ENCODE measurements at places on chromosomes 13 and 19. TPM values are rescaled to one million over a fixed set of nuclear protein-coding genes. Genes with fewer than 3 reads are reported as not detected.
A peak's percentile ranks its signal among the peaks of the same experiment; 100 is the strongest.

- no peak for DNase-seq
Measured at GRCh38 chr19:29643361-29643935, 21.8 kb upstream of the PLEKHF1 start.

- no peak for DNase-seq
Measured at GRCh38 chr19:40225440-40226305, 816 bp downstream of the CCNP start.

Gene ACTMAP
- total RNA-seq: 2.5 TPM

- DNase-seq: no peak
Measured at GRCh38 chr19:29529646-29530539, 4.1 kb downstream of the VSTM2B start.

- DNase-seq: no peak
Measured at GRCh38 chr19:35040826-35041547, 534 bp upstream of the HPN start.

- no peak for DNase-seq
Measured at GRCh38 chr19:47280183-47280797, 5.6 kb downstream of the INAFM1 start.

Gene C2CD4C
- total RNA-seq: 5.2 TPM

GRCh38 chr19:15589760-15590451, 25.1 kb upstream of the CYP4F8 start:
- no peak for DNase-seq

DNA sequence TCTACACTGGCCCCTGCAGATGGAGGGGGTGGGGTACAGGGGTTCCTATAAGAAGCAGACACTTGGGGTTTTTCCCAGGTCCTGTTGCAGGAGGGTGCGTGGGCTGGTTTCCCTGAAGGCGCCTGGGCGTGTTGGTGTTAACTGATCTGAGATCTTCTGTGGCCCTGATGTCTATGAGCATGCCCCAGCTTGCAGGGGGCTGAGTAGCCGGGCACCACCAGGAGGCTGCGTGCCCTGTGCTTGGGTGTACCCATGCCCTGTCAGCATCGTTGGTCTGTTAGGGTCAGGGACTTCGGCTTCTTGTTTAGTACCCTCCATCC, 45.3 kb downstream of the CAPN12 start:
- peak; percentile 73 for DNase-seq

DNA sequence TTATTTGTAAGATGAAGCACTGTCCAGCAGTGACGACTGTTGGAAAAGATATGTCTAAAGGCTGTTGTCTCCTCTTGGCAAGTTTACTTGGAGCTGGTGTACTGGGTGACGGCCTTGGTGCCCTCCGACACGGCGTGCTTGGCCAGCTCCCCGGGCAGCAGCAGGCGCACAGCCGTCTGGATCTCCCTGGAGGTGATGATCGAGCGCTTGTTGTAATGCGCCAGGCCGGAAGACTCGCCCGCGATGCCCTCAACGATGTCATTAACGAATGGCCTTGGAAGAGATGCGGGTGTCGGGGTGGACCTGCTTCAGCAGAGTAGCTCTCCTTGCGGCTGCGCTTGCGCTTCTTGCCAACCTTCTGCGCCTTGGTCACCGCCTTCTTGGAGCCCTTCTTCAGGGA, 24.6 kb upstream of the ZDHHC20 start:
- no peak for DNase-seq

Gene UGGT2
- 13.6 TPM for total RNA-seq

- no peak for DNase-seq
Measured at GRCh38 chr13:76735641-76736040, 150.6 kb downstream of the KCTD12 start.

DNA sequence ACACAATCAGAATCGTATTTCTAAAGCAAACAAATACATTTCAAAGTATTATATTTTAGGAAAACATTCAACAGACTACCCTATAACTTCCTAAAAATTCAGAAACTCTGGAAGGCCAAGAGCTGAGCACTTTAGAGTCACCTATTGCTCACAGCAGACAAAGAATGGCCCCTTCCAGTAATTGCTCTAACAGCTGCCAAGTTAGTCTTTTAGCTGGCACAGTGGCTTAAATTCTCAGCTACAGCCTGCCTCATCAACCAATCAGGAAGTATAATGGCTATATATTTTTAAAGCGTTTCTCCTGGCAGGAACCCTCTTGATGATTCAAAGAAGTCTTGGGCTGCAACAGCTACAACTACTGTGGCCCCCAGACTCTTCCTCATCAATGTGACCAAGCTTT, 14.9 kb upstream of the SLITRK5 start:
- peak; percentile 14 for DNase-seq

DNA sequence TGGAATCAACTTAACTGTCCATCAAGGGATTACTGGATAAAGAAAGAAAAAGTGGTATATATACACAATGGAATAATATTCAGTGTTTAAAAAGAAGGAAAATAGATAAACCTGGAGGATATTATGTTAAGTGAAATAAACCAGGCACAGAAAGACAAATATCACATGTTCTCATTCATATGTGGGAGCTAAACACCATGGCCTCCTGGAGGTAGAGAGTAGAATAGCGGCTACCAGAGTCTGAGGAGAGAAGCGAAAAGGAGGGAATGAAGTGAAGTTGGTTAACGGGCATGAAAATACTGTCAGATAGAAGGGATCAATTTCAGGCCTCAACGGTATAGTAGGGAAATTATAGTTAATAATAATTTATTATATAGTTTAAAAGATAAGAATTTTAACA, 147.5 kb upstream of the OBI1 start:
- no peak for DNase-seq

- no peak for DNase-seq
Measured at GRCh38 chr19:51458899-51459505, 748 bp upstream of the SIGLEC8 start.

Gene OSCAR
- 0.11 TPM for total RNA-seq

DNA sequence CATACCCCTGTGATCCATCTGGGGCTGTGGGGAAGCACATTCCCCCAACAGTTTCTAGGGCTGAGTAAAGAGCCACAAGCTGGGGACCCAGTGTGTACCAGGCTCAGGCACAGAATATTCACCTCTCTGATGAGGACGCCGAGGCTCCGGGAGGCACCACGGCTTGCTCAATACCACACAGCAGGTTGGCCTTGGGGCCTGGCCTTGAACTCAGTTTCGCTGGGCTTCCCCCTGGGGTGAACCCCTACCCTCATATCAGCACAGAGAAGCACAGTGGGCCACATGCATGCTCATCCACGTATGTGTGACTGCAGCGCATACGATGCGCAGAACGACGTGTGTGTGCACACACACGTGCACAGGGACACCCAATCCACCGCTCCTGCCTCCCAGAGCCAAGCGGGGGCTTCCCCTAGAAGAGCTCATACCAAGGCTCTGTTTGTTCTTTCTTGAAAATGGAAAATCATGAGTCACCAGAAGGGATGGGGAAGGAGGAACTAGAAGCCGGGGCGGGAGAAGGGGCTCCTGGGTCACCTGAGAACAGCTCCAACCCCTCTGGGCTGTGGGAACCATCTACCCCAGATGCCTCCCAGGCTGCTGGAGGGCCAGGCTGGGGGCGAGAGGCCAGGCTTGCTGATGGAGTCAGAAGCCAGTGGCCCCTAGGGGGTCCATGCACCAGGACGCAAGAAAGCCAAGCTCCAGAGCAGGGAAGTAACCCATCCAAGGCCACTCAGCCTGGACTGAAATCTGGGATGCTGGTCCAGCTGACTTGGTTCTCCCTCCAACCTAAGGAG, 4.9 kb upstream of the PDE4C start:
- DNase-seq: no peak

DNA sequence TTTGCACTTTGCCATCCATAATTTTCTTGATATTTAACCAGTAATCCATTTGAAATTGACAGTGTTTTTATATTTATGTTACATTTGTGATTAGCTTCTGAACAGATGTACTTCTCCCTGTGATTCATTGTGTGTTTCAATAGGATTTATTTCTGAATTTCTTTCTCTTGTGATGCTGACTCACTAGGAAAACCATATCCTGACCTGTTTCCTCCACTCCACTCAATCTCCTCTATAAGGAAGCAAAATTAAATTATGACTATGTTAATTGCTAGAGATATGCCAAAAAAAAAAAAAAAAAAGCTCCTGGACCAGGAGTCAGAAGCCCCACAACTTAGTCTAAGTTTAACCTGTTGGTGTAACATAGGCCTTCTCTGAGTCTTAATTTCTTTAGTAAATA, 614.6 kb upstream of the SPRY2 start:
- DNase-seq: peak; percentile 55

- no peak for DNase-seq
Measured at GRCh38 chr19:10699650-10700335, 1.4 kb upstream of the QTRT1 start.

- no peak for DNase-seq
Measured at GRCh38 chr13:66716538-66716937, 513.6 kb downstream of the PCDH9 start.

DNA sequence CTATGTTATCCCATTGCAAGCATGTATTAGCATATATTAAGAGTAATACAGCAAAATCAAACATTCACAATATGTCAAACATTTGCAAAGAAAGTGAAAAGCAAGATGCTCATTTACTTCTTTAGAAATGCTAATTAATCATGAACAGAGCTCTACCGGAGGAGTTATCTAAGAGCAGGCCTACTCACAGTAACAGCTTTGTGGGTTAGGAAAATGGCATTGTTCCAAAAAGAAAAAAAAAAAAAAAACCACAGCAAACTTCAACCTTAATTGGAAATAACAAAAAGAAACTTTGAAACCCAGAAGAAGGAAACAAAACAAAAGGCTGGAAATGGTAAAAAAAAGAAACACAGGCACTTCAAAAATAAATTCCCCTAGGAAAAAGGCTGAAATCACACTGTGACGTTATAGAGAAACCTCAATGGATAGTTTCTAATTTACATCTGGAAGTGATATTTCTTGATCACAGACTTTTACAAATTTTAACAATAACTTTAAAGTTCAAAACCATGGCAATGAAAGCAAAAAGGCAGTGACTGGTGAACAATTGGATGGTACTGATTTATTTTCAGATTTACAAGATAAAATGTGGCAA, 1236.8 kb upstream of the SPRY2 start:
- no peak for DNase-seq

Gene OR10H3
- total RNA-seq: not detected

GRCh38 chr13:74794582-74794981, 660.4 kb upstream of the KLF12 start:
- no peak for DNase-seq

Gene PRR19
- total RNA-seq: 1.4 TPM

DNA sequence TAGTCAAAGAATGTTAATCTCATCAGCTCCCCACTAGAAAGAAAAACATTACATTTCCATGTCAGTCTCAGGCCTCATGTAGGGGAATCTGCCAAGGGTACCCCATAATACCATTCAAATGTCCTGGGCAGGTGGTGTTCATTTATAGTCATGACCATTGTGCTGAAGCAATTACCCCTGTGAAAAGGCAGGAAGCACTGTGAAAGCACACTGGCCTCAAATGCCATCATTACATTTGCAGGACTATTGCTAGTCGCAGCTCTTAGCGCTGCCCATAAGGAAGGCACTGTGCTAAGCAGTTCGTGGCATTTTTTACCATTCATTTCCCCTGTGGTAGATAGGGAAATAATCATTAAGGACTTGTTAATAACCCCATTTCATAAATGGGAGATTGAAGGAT, 109.0 kb downstream of the LHFPL6 start:
- no peak for DNase-seq

- no peak for DNase-seq
Measured at GRCh38 chr19:15684828-15685227, 11.9 kb downstream of the CYP4F12 start.

Gene CRTC1
- 1.9 TPM for total RNA-seq

- DNase-seq: no peak
Measured at GRCh38 chr13:26541678-26542568, 15.6 kb upstream of the WASF3 start.

DNA sequence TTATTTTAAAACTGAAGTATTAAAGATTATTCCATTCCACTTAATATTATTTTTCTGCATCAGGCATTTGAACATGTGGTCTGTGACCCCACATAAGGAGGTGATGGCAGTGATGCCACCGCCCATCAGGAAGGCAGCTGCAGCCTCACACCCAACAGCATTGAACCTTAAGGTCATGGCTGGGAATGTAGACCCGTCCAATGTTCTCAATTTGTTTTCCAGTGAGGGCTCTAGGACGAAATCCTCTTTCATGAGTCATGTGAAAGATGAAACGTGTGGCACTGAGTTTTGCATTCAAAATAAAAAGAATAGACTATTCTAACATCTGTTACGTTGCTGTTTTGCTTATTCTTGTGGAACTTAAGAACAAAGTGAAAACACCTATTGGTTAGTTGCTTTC, 74.5 kb upstream of the ANKRD10 start:
- no peak for DNase-seq

DNA sequence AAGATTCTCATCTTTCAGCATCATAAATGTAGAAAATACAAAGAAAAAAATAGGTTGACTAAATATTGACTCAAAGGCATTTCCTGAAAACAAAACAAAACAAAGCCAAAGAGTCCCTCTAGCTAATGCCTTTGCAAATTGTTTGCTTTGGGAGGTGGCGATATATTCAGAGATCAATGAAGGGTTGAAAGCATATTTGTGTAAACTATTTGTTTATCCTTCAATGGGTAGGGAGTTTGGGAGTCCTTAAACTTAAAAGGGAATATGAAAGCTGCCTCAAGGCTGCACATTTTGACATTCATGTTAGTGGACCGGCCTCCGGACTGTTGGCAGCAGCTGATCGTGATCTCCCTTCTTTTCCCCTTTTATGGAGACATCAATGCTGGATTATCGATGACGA, 257.5 kb downstream of the ITGBL1 start:
- no peak for DNase-seq

DNA sequence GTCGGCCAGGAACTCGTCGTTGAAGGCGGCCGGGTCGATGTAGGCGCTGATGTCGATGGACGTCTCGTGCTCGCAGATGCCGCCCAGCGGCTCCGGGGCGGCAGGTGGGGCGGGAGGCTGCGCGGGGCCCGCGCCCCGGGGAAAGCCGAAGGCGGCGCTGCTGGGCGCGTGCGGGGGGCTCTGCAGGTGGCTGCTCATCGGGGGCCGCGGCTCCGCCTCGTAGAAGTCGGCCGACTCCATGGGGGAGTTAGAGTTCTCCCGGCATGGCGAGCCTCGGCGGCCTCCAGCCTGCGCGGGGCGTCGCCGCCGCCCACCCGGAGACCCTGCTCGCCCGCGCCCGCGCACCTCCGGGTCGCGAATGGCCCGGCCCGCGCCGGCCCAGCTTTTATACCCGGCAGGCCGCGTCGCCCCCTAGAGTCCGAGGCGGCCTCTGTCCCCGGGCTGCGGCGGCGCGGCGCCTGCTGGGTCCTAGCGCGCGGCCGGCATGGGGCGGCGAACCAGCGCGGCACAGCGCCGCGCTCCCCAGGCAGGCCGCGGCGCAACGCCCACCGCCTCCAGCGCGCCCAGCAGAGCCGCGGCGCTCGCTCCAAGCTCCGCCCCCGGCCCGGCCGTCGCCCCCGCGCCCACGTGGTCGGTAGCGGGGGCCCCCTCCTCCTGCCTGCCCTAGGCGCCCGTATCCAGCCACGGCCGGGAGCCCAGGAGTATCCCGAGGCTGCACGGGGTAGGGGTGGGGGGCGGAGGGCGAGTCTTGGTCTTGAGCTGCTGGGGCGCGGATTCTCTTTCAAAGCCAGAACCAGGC, at the start of gene CEBPA:
Gene CEBPA, minus strand, starts transcription at position 360 of the 799 bp plus-strand sequence. Its CDS starts 120 bp downstream, at position 240.
- DNase-seq: peak; percentile 35

Gene IQCN
- 0.04 TPM for total RNA-seq

Gene ZNF471
- 1.4 TPM for total RNA-seq

Gene EPS8L1
- 16.6 TPM for total RNA-seq

- DNase-seq: no peak
Measured at GRCh38 chr13:63088226-63088625, 1672.6 kb upstream of the PCDH20 start.
